ENCODE measurements at places on chromosomes 3 and 15.

GRCh38 chr15:66226736-66227135 is 26.8 kb downstream of the MEGF11 start:
- no peak for DNase-seq
- no peaks in the 10 kb centered on the region for H3K4me1 ChIP-seq
- H3K27ac ChIP-seq, result no peak overlapping the region

DNA sequence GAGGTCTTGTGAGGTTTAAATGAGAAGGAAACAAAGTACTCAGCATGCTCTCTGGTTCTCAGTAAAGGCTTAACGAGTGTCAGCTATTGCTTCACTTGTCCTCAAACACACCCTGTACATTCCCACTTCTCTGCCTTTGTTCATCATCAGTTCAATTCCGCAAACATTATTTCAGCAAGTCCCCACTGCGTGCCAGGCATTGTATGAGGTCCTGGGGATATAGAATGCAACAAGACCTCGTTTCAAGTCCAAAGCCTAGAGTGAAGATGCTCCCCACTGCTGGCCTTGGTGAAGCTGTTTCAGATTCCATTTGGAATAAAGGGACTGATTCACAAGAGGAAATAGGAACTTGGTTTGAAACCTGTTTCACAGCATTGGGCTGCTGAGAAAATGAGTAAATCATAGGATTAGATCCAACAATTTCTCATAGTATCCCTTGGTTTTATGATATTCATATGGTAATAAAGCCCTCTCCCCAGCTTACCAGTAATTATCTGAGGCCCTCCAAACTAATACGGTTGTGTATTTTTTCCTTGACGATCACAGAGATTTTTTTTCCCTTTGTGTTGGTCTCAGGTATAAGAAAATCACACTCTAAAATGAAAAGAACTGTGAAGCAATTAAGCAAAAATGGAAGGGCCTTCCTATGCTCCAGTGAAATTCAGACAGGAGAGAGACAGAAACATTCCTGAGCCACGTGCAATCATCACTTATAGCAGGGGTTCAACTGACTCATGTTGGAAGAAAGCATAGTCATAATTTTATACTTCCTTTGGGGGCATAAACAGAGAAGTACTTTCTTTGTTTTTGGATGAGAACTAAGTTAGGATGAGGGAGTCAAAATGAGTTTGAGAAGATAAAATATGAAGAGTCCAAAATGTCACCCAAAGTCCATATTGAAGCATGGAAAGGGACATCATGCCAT is 258.6 kb downstream of the RORA start:
- no peak for DNase-seq
- no peaks in the 10 kb centered on the region for H3K27me3 ChIP-seq
- H3K27ac ChIP-seq, result no peak overlapping the region
- no peak overlapping the region for H3K4me3 ChIP-seq

- no peak for DNase-seq
- peaks cover 4% of the 10 kb centered on the region for H3K4me1 ChIP-seq
- H3K27ac ChIP-seq, result no peak overlapping the region
- no peak overlapping the region for H3K4me3 ChIP-seq
Observed at GRCh38 chr3:52036222-52036694, 20.1 kb downstream of the DUSP7 start.

GRCh38 chr3:17820275-17820674 is 77.8 kb upstream of the TBC1D5 start:
- H3K27me3 ChIP-seq, result no peaks in the 10 kb centered on the region
- no peaks in the 10 kb centered on the region for H3K4me1 ChIP-seq
- no peak for DNase-seq
- H3K36me3 ChIP-seq, result no peaks in the 10 kb centered on the region
- no peak overlapping the region for H3K27ac ChIP-seq

DNA sequence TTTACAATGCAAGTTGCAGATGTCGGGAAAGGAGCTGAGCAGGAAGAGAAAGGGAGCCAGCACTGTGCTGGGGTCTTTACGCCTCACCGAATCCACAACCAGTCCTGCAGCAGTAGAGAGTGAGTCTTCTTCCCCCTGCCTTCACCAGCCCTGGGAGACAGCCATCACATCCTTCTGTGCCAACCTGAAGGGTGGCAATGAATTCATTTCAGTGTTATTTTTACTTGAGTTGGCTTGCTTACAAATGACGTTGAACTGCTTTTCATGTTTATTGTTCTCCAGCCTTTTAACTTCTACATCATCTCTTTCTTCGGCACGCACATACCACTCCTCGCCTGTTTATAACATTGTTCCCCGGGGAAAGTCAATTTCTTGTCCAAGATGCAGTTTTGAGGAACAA is 77.1 kb downstream of the TRIM42 start:
- H3K4me1 ChIP-seq, result no peaks in the 10 kb centered on the region
- no peaks in the 10 kb centered on the region for H3K27me3 ChIP-seq
- no peak overlapping the region for H3K27ac ChIP-seq
- H3K36me3 ChIP-seq, result no peaks in the 10 kb centered on the region
- no peak overlapping the region for H3K4me3 ChIP-seq
- DNase-seq, result no peak

DNA sequence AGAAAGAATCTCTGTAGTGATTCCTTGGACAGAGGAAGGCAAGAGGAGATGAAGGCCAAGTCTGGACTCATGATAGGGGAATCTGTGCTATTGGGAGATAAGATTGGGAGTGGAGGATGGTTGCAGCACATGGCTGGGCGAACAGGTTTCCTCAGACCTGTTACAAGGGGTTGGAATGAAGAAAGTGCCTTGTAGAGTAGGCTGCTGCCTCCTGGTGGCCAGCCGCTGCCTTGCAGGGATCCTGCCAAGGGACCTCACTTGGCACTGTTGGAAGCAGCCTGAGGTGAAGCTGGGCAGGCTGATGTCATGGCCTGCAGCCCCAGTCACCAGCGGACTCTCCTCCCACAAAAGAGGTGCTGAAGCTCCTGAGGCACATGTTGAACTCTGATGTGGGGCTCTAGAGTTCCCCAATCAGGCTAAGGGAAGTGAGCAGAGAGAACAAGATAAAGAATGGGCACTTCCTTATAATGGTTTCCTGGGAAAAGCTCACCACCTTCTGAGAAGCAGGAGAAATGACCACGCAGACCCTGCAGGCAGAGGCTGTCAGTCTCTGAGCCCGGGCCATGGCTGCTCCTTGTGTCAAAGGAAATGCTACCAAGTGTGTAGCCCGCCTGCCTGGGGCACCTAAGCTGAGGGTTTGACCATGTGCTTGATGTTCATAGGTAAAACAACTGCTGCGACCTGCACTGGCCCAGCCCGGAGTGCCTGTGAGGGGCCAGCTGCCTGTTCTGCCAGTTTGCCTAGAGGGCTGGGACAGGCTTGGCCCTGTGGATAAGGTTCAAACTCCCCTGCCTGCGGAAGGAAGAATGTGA is 1.6 kb upstream of the TEX264 start:
- peaks cover 5% of the 10 kb centered on the region for H3K4me1 ChIP-seq
- H3K36me3 ChIP-seq, result no peaks in the 10 kb centered on the region
- H3K27ac ChIP-seq, result no peak overlapping the region
- no peaks in the 10 kb centered on the region for H3K27me3 ChIP-seq

- no peak for DNase-seq
- no peak overlapping the region for H3K27ac ChIP-seq
- H3K4me3 ChIP-seq, result no peak overlapping the region
- no peaks in the 10 kb centered on the region for H3K27me3 ChIP-seq
- no peaks in the 10 kb centered on the region for H3K4me1 ChIP-seq
Observed at GRCh38 chr3:97658668-97659285, 105.8 kb upstream of the ARL6 start.

All from ascending aorta (tissue), 2 donors.